Esophagus mucosa (tissue), 1 donor: ENCODE measurements at places on chromosomes 11 and 22. TPM values are rescaled to one million over a fixed set of nuclear protein-coding genes. Genes with fewer than 3 reads are reported as not detected.

Gene DBX1
- not detected for total RNA-seq

Gene TFIP11
- 23.2 TPM for total RNA-seq

Gene ANGPTL5
- not detected for total RNA-seq

Gene SMTNL1
- not detected for total RNA-seq

Gene TMEM132A
- total RNA-seq, result 27.0 TPM

DNA sequence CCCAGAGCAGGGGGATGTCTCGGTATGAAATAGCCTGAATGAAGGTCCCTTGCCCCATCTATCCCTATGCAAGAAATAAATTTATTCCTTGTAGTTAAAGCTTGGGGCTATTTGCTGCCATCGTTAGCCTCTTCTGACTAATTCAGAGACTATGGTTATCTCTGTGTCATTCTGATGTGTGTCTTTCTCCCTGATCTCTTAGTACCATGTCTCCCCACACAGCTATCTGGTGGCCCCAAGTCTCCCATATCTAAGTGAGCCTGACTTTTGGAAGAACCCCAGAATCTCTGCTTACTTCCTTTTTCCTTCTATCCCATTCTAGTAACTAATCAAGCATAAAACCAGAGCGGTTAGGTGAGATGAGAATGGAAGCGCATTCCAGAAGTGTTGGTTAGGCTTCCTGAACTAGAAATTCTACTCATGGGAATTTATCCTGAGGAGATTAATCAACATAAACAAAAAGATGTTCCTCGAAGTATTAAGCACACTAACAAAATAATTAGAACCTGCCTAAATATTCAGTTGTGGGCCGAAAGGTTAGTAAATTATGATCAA lies 71.4 kb upstream of the BMAL1 start:
- no peak for ATAC-seq

DNA sequence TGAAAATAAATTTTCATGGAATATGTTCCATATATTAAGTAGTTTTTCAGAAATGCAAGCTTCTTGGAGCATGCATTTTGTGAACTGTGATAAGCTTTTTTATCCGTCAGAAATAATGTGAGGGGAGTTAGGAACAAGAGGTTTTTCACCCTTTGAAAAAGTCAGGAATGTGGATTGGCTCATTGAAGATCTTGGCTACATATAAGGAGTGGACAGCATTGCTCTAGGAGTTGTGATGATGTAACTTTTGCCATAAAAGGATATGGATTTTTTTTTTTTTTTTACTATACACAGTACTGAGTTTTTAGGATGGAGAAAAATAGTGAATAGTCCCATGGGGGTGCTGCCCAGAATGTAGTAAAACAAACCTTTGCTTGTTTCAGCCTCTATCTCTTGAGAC lies 180.2 kb downstream of the NAV2 start:
- ATAC-seq, result no peak

GRCh38 chr11:96111308-96111707 lies 187.4 kb upstream of the MTMR2 start:
- no peak for ATAC-seq

DNA sequence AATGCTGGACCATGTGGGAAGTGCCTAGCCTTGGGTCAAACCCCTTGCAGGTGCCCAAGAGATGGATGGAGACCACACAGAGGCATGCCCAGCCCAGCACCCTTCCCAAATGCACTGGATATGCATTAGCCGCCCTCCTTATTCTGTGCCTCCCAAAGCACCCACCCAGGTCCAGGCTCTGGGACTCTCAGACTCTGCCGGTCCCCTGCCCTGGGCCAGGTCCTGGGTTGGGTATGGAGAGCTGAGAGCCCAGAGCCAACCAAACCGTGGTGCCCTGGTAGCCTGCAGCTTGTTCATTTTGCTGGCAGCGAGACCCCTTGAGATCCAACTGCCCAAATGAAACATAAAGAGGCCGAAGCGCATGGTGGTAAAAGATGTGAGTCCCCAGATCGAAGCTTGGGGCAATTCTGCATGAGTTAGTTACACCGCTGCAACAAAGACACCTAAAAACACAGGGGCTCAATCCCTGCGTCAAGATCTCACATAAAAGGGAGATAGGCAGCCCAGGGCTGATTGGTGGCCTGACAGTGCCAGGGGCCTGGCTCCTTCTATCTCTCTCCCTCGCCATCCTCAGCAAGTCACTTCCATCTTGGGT lies 61.5 kb downstream of the MYEOV start:
- ATAC-seq, result no peak

DNA sequence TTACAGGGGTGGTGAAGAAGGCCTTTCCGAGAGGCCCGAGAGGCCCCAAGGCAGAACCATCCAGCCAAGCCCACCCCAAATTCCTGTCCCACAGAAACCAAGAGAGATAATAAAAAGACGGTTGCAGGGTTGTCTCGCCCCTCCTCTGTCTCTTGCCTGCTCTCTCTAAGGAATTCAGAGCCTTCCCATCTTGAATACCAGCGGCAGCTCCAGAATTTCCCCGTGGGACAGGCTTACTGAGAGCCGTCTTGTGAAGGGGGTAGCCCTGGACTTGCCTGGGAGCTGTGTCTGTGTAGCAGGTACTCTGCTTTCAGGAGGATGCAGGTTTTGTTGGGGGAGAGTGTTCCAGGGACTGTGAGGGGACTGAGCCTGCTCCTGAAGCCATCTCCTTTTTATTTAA lies 9.6 kb upstream of the EIF3D start:
- ATAC-seq, result no peak

DNA sequence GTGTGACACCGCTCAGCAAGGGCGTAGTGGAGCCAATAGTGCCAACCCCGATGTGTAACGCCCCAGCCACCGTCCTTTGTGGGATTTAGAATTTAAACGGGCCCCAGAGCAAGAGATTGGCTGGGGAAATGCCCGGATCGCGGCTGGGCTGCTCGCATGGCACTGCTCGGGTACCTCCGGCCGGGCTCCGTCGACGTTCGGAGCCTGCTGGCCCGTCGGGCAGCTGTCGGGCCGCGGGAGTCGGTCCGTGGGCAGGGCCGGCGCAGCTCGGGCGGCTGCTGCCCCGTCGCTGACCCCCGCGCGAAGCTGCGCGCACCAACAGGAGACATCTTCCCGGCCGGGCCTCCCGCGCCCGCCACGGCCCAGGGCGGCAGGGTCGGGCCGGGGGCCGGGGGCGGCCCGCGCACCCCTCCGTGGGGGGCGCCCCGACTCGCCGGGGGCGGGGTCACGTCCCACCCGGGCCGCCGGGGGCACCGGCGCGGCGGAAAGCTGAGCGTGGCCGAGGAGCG lies 1.3 kb upstream of the KDM2A start:
- ATAC-seq, result peak; percentile 6

DNA sequence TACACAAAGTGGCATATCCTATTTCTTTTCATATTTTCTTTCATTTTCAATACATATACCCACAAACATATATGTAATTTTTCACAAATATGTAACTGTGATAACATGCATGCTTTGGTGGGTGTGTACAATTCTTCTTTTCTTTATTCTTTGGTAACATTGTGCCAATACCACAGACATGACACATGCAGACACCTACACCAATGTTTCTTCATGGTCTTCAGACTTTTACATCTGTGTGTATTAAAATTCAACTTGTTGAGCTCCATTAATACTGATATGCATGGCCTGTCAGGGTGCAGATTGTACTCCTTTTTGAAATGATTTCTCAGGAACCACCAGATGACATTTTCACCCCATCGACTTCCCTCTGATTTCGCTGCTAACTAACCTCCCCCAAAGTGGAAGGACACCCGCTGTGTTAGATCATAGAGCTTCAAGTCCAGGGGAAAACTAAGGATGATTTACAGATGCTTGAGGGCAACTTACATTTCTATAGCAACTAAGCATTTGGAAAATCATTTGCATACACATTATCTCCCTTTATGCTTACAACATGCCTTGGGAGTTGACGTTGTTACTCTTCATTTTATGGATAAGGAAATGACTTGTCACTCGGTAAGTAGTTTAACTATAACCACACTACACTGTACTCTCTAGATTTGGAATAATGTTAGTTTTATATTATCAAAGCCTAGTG lies 10.5 kb upstream of the PANX3 start:
- ATAC-seq, result no peak

GRCh38 chr11:111450480-111451320 lies 61.5 kb downstream of the BTG4 start:
- no peak for ATAC-seq

GRCh38 chr22:35630387-35630793 lies 13.3 kb upstream of the MB start:
- ATAC-seq, result no peak

- no peak for ATAC-seq
Observed at GRCh38 chr11:64810891-64811272, 531 bp upstream of the MEN1 start.

DNA sequence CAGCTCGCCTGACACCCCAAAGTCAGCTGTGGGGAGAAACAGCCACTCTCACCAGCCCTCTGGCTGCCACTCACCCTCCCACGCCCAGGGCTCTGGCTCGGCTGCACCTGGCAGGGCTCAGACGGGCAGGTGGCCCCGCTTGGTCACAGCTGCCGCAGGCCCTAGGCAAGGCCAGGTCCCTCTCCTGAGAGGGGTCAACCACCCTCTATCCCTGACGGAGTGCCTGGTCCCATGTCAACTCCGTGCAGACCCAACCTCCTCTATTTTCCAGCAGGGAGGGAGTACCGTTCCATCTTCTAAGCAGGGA lies 1.9 kb downstream of the MAP4K2 start:
- ATAC-seq, result no peak

- ATAC-seq, result no peak
Observed at GRCh38 chr11:20227631-20228030, 67.4 kb upstream of the DBX1 start.

DNA sequence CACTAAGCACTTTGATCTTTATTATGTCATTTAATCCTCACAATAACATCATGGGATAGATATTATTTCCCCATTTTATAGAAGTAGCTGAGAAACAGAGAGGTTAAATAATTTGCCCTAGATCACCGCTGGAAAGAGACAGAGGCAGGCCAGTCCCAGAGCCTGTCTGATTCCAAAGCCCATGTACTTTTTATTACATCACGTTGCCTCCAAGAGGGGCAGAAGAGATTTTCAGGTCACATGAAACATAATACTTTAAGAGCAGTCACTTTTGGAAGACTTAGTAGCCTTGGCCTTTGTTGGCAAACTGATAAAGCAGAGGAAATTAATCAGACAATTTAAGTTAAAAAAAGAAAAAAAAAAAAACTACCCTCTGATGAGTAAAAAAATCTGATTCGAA lies 200.2 kb upstream of the ARHGAP20 start:
- no peak for ATAC-seq

- ATAC-seq, result no peak
Observed at GRCh38 chr22:43479962-43480361, 68.1 kb downstream of the MPPED1 start.

DNA sequence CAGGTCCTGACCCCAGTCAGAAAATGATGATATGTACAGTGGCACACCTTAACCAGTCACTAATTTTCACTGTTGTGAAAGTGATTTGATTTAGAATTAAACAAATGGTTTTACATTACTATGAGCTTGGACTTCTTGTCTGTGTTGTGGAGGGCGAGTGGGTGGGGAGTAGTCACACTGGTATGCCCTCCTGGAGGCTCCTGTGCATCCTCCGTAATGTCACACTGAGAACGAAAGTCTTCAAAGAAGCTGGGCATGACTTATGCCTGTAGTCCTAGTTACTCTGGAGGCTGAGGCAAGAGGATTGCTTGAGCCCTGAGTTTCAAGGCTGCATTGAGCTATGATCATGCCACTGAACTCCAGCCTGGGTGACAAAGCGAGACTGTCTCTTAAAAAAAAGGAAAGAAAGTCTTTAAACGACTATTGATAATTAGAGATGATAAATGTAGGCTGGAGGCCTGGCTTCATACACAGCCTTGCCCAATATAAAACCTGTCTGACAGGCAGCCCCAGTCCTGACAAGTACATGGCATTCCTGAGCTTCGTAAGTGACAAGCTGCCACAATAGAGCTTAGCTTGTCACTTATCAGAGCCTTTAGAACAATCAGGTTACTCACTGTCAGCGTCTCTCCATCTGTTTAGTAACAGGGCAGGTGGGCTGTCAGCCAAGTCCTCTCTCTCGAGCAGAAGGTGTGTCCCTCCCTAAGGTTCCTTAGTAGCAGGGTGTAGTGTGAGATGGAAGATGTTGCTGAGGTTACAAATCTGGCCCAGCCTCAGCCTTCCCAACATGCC lies 5.0 kb upstream of the LIMK2 start:
- ATAC-seq, result peak; percentile 90

- no peak for ATAC-seq
Observed at GRCh38 chr11:69209038-69209350, 53.3 kb downstream of the SMIM38 start.

DNA sequence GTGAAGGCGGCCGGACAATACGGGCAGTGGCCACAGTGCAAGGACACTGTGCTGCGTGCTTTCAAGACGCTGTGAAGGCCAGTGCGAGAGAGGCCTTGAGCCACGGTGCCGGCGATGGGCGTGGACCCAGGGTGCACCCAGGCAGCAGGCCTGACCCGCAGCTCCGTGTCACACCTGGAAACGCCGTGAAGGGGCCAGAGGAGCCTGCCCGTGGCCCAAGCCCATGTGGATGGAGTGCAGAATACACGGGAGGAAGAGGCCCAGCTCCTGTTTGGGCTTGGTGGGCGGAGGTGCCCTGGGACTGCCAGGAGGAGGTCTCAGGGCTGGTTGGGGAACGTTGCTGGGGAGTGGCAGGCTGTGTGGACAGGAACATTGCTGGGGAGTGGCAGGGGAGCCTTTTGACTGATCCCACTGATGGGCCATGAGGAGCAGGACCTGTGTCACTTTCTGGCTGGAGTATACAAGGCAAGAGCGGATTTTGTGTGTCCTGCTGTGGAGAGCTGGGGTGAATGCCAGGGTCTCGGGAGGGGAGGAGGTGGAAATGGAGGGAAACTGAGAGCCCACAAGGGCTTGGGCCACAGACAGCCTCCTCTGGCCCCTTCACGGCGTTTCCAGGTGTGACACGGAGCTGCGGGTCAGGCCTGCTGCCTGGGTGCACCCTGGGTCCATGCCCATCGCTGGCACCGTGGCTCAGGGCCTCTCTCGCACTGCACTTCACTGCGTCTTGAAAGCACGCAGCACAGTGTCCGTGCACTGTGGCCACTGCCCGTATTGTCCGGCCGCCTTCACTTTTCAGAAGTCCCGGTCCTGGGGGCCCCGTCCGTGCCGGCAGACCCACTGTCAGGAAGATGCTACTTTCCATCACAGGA lies 925.4 kb downstream of the BRD1 start:
- ATAC-seq, result peak; percentile 9

DNA sequence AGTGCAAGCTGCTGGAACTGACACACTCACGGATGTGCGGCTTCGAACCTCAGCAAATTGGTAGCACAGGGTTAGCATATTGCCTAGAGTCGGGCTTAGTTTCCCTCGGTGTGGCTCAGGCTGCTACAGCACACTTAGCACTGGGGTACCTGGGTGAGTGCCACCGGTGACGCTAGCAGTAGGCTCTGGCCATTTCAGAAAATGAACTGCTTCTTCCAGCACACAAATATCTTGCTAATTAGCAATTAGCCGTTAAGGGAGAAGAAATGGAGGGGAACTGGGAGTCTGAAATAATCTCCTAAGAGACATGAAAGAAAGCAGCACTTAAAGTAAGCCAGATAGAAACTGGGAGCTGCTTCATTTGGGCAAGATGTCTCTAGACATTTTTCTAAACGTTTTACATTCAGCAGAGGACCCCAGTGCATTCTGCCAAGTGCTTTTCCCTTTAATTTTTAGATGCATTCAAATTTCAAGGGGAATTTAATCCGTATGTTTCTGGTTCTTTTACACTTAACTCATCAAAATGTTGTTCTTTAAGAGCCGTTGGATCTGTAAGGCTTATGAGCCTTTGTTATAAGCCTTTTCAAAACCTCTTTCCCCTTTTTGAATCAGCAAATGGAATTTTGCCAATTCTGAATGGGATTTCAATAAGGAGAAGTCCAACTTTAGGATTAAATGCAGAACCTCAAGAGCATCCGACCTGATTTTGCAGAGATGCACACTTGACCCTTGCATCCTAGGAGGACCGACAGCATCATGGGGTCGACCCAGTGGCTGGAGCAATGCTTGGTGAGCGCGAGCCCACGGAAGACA lies 708.1 kb downstream of the NTM start:
- ATAC-seq, result no peak
